Stimulated activated CD4-positive, alpha-beta T cell treated with anti-CD3 and anti-CD28 coated beads, Interleukin-1b, Interleukin-23, amount 100 ng/mL, for 1 hour (primary cell): ENCODE measurements at places on chromosomes 3 and 15.

DNA sequence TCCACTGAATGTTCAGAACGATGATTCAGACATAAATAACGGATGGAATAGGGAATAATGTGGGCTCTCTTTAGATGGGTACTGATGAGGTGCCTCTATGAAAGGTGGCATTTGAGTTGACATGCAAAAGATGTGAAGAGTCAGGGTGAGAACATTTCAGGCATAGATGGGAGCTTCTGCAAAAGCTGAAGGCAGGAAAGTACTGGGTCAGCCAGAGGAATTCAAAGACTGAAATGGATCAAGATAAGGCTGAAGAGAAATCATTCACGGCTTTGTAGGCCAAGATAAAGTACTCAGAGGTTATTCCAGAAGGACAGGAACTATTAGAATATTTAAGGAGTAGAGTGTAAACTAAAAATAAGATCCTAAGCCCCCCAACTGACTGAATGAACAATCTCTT lies 189.6 kb upstream of the MCTP2 start:
- no peak for DNase-seq

- no peak for DNase-seq
Measured at GRCh38 chr3:169356284-169356955, 307.1 kb downstream of the MECOM start.

DNA sequence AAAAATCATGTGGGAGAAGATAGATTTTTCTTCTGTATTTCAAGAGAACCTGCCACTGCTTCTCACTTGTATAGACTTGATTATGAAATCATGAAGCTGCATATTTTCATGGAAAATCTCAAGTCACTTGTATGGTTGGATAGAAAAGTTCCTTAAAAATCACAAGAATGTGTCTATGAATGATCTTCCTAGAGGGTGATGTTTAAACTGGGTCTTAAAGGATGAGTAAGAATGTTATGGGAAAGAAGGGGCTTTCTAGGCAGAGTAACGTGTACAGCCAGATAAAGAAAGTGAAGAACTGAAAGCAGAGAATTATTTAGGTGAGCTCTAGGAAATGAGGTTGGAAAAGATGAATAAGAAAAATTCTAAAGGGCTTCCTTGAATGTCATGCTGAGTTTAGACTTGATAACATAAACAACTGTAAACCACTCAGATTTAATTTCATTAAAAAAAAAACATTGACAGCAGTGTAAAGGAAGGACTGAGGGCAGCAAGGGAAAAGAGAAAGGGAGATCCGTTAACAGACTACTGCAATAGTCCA lies 5.0 kb downstream of the CD47 start:
- DNase-seq: no peak

DNA sequence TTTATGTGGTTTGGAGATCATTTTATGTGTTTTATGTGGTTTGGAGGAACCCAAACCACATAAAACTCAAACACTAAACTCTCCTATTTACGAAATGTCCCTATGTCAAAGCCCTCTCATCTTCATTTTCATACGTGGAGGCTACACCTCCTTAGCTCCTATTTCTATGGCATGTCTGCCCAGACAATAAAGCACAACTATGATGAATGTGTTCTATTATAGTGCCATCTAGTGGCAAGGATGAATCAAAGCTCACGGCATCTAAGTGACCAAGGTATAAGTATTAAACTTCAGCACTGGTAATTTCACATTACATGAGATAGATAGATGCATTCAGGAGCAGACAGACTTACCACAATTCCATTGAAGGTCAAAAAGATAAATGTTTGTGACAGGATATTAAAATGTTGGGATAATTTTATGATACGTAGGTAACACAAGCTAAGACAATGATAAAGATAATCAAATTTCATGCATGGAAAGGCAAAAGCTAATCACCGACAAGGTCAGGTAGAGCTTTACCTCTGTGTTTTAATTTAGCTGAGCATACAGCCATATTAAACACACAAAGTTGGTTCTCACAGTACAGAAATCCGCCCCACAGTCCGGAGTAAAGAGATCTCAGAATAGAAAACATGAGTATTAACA lies 130.6 kb upstream of the FHIT start:
- DNase-seq: no peak

GRCh38 chr3:46495901-46496456 lies 1.8 kb upstream of the RTP3 start:
- no peak for DNase-seq

GRCh38 chr15:71129669-71130068 lies 14.4 kb downstream of the THSD4 start:
- DNase-seq: no peak

DNA sequence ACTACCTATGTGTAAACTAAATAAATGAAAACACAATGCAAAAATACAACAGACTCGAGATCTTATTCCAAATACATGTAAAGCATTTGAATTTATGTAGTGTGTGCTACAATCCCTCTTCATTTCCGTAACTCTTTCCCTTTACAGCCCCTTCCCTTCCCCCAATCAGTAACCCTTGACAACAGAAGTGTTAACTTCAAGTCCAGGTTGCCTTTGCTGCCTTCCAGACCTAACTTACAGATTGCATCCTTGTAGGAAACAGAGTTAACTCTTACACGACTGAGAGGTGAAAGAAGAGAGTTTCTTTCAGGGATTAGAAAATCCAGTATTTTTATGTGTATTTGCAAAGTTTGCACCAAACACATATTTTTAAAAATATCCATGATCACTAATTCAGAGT lies 1.4 kb upstream of the ROBO1 start:
- no peak for DNase-seq

DNA sequence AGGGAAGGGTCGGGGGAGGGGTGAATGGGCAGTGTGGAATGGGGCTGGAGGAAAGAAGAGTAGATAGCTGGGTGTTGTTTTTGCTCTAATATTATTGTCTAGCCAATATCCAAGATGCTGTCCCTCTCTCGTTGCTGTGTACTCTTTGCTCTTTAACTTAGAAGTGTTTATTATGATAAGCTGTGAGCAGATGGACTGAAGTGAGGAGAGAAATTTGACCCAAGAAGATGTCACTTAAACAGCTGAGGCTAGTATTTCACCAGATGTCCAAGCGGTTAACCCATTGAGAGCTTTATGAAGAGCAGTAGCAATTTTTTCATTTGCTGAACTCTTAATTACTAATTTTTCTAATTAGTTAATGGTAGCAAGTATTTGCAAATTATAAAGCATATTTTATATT lies 212.2 kb upstream of the TP63 start:
- no peak for DNase-seq

DNA sequence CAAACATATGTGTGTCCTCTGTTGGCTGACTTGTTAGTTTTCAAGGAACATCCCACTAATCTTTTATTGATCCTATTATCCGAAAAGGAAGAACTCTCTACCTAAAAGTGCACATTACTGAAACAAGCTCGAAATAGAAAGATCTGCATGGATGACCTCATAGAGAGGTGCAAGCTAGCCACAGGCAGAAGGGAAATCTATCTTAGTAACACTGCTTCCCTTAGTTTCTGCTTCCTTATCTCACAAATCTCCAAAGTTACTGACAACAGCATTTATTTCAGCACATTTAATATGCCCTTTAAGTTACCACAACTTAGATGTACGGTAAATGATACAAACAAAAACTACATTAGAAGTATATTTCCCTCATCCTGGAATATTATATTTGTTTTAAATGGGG lies 285.1 kb upstream of the CCDC54 start:
- no peak for DNase-seq

- DNase-seq: no peak
Measured at GRCh38 chr15:76162036-76162398, 102.2 kb downstream of the TMEM266 start.

GRCh38 chr15:51917493-51917892 lies 54.1 kb downstream of the LEO1 start:
- DNase-seq: no peak

- no peak for DNase-seq
Measured at GRCh38 chr3:157816896-157817295, 289.3 kb downstream of the SHOX2 start.

DNA sequence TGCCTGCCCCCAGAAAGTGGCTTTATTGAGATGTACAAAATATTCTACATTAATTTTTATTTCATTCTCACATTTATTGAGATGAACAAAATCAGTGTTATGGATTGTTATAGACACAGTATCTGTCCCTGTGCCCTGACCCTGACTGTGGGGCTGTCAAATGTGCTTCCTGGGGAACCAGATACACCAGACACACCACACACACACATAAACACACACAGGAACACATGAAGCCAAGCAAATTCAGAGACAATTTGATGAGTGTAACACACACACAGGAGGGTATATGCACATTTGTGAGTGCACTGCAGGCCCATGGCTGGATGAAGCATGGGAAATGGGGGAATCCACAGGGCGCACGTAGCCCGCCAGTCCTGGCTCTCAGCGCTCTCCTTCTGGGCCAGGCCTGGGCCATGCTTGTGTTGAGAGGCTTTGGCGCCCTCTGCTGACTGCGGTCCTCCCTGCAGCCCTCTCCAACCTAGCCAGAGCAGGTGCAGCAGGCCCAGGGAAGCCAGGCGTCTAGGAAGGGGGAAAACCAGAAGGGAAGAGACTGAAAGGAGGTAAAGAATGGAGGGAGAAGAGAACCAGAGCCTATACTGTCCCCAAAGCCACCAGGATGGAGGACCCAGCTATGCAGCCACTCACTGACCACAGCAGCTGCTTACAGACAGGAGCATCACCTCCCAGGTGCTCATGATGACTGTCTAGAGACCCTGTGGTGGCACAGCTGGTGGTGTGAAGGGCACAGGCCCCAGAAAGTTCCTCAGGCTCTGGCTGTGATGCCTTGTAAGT lies 18.0 kb upstream of the LOXL1 start:
- peak; percentile 60 for DNase-seq

- DNase-seq: no peak
Measured at GRCh38 chr3:141271279-141272030, 39.8 kb downstream of the PXYLP1 start.

DNA sequence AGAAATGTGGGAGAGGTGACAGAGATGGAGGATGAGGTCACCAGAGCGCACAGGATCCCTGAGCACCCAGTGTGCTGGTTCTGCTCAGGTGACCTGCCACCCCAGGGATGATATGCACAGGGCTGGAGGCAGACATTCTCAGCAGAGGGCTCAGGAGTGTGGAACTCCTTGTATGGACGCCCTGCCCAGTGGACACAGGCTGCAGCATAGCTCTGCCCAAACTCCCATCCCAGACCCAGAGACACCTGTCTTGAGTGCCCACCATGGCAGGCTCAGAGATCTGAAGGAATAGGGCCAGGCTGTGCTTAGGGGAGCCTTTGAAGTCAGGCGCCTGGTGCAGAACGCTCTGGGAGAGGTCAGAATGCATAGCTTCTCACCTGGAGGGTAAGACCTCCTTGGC lies 47.3 kb downstream of the PPCDC start:
- DNase-seq: no peak

DNA sequence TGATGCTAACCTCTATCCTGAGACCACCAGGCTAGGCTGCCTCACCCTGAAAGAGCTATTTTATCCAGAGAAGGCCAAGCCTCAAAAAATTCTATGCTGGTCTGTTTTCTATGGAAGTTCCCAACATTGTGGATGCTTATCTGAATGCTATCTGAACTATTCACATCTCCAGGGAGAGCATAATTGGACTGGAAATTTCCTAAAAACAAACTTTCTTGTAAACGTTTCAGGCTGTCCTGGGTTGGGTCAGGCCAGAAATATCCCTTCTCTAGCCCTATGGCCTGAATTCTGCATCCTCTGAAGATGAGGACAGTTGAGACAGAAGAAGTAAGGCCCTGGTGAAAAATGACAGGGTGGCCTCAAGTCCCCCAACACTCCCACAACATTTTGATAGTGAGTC lies 706.4 kb upstream of the NR2F2 start:
- DNase-seq: no peak

- no peak for DNase-seq
Measured at GRCh38 chr15:89391685-89392257, 57.1 kb upstream of the POLG start.

DNA sequence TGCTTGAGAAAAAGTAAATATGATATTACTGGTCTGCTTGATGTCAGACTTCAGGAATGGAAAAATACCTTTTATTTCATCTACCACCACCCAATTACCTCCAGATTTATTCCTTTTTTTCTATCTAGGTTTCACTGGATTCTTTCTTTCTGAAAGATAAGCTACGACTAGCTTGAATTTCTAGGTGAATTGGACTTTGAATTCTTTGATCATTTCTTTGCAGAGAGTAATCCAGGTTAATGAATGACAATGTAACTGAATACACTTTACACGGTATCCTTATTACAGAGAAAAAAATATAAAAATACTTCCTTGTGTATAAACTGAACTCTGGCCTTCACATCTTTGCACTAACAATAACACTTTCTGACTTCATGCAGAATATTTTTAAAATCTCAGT lies 59.5 kb upstream of the TRPC1 start:
- DNase-seq: no peak

DNA sequence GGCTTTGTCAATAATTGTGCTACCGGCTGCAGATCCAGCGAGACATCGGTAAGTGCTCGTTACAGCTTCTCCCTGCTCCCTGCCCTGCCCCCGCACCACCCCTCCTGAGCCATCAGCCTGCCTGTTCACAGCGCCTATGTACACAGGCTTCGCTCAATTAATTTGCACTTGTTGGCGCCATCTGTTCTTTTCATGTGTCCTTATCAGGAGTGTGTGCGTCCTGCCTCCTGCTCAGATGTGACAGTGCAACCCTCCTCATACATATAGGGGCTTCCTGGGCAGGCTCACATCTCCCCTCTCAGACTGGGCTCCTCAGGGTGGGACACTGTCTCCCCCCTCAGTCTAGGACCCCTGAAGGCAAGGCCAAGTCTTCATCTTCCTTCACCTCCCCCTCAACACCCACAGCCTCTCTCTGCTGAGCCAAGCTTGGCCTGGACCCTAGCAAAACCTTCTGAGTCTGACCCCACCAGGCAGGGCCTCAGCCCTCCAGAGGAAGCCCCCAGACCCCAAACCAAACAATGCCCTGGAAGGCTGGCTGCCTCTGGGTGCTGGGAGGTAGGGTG lies 54.9 kb downstream of the CYP11A1 start:
- DNase-seq: no peak

GRCh38 chr3:195893516-195893915 lies 14.8 kb downstream of the TNK2 start:
- no peak for DNase-seq

GRCh38 chr3:176571926-176572325 lies 625.4 kb downstream of the TBL1XR1 start:
- DNase-seq: no peak

- DNase-seq: no peak
Measured at GRCh38 chr3:99911433-99911832, 93.8 kb downstream of the CMSS1 start.
